RWPE2 (cell line): ENCODE measurements at places on chromosomes 1 and 21.

GRCh38 chr1:2185880-2186855 is 8.4 kb downstream of the FAAP20 start:
- H3K4me3 ChIP-seq, result no peak overlapping the region
- H3K4me1 ChIP-seq, result no peaks in the 10 kb centered on the region
- H3K27me3 ChIP-seq, result no peaks in the 10 kb centered on the region
- H3K36me3 ChIP-seq, result 0 out of 2 replicates have a peak, but pooled peaks cover 9% of the 10 kb centered on the region

DNA sequence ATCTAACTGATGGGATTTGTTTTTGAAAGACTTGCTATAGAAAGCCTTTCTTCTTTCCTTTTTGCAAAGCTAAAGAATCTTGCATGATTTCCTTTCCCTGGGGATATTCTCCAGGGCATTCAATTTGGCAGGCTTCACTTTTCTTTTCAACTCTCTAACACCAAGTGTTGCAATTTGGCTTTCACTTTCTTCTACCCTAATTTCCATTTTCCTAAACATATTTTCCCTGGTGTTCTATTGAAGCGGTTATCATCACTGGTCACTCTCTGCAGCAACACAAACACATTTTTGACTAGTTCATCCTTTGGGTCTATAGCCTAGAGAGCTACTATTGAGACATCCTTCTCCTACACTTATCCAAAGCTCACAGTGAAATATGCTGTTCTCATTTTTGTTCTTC is 424.5 kb downstream of the NEGR1 start:
- peaks cover 5% of the 10 kb centered on the region for H3K27me3 ChIP-seq
- H3K4me3 ChIP-seq, result no peak overlapping the region

- peaks cover 5% of the 10 kb centered on the region for H3K4me1 ChIP-seq
- H3K27me3 ChIP-seq, result no peaks in the 10 kb centered on the region
- no peak for DNase-seq
- no peak overlapping the region for H3K27ac ChIP-seq
- H3K4me3 ChIP-seq, result no peak overlapping the region
- H3K36me3 ChIP-seq, result peaks cover 13% of the 10 kb centered on the region
These were observed 88.9 kb downstream of the PIK3R3 start for GRCh38 chr1:46043458-46044017.

DNA sequence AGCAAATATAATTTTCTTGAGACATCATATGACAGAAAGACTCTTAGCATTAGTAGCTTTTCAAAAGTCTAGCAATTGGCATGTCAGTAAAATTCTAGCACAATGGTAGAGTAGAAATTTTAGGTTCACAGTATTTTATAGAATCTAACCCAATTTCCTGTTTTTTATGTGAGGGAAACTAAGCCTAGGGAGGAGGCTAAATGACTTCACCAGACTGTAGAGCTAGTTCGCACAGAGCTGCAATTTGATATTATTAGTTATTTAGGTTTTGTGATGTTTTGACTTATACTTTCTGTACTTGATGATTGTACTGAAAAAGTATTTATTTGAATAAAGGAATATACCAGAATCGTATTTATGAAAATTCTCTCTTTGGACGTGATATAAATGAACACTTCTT is 68.5 kb downstream of the CACHD1 start:
- no peak overlapping the region for H3K4me3 ChIP-seq
- no peaks in the 10 kb centered on the region for H3K4me1 ChIP-seq
- H3K27me3 ChIP-seq, result no peaks in the 10 kb centered on the region
- H3K36me3 ChIP-seq, result no peaks in the 10 kb centered on the region
- no peak for DNase-seq
- H3K27ac ChIP-seq, result no peak overlapping the region

- no peaks in the 10 kb centered on the region for H3K27me3 ChIP-seq
- H3K4me3 ChIP-seq, result no peak overlapping the region
- no peaks in the 10 kb centered on the region for H3K4me1 ChIP-seq
These were observed 98.3 kb downstream of the COQ8A start for GRCh38 chr1:227038401-227038800.

DNA sequence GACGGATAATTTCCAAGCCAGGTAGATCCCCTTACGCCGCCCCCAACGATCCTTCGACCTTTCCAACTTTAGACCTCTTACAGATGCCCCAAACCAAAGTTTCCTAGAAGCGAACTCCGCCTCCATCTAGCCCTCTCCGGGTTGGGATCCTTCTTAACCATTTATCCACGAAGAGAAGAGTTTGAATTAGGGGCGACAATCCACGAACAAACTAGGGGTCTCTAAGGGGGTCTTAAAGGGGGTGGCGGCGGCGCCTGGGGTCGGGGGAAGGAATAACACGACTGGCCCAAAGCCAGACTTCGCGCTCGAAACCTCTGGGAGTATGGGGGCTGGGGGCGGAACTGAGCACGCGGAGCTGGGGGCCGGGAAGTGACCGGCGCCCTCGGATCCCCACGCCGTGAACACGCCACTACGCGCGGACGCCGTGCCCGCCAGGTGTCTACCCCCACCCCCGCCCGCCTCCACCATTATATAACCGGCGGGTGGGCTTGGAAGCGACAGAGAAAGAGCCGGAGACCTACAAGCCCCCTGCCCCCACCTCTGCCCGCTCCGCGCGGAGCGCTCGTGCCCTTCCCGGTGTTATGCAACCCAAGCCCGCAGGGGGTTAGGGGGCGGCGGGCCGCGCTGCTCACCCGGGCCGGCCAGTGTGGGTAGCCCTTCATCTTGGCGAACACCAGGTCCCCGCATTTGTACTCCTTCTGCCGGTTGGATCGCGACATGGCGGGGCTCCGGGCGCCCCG is 594 bp downstream of the HDGF start:
- peaks cover 33% of the 10 kb centered on the region for H3K4me1 ChIP-seq
- no peaks in the 10 kb centered on the region for H3K27me3 ChIP-seq
- H3K4me3 ChIP-seq, result peak overlapping the region; percentile 67
- H3K27ac ChIP-seq, result peak overlapping the region; percentile 98
- DNase-seq, result no peak

DNA sequence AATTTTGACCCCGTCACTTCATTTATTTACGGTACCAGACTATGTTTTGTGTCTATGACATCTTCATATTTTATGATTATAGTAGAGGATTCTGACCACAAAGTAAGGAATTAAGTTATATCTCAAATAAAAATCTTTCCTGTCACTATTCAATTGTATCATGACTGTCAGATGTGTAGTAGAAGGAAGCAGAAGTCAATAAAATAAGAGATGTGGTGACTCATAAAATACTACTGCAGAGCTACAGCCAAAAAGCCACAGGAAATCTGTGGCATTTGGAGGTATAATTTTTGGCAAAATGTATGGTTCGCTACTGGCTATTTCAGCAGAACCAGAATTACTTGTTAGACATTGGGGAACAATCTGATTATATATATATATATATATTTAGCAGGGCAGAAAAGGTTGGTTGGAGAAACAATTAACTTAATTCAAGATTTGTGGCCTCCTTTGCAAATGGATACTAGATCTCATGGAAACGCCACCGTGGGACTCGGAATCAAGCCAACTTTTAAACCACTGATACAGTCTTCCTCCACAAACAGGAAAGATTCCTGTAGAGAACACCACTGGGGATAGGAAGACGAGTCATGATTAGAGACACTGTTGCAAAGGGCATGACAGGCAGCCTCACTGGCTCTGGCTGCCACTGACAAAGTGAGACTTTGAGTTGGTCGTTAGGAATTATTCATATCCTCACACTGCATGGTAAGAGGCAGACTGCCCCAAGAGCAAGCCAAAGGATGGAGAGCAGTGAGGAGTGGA is 5.1 kb downstream of the FCRL2 start:
- H3K27me3 ChIP-seq, result no peaks in the 10 kb centered on the region
- H3K4me1 ChIP-seq, result no peaks in the 10 kb centered on the region
- DNase-seq, result no peak
- H3K36me3 ChIP-seq, result no peaks in the 10 kb centered on the region
- H3K4me3 ChIP-seq, result no peak overlapping the region
- H3K27ac ChIP-seq, result no peak overlapping the region

GRCh38 chr1:212351588-212352362 is 62.9 kb downstream of the PACC1 start:
- H3K27ac ChIP-seq, result no peak overlapping the region
- H3K4me1 ChIP-seq, result no peaks in the 10 kb centered on the region
- no peak overlapping the region for H3K4me3 ChIP-seq
- no peak for DNase-seq
- 0 out of 2 replicates have a peak, but pooled peaks cover 5% of the 10 kb centered on the region for H3K36me3 ChIP-seq
- no peaks in the 10 kb centered on the region for H3K27me3 ChIP-seq

- no peak for DNase-seq
- H3K4me1 ChIP-seq, result peaks cover 25% of the 10 kb centered on the region
- peaks cover 35% of the 10 kb centered on the region for H3K36me3 ChIP-seq
- H3K27me3 ChIP-seq, result no peaks in the 10 kb centered on the region
- no peak overlapping the region for H3K4me3 ChIP-seq
These were observed 5.5 kb downstream of the AGTRAP start for GRCh38 chr1:11741482-11741881.

DNA sequence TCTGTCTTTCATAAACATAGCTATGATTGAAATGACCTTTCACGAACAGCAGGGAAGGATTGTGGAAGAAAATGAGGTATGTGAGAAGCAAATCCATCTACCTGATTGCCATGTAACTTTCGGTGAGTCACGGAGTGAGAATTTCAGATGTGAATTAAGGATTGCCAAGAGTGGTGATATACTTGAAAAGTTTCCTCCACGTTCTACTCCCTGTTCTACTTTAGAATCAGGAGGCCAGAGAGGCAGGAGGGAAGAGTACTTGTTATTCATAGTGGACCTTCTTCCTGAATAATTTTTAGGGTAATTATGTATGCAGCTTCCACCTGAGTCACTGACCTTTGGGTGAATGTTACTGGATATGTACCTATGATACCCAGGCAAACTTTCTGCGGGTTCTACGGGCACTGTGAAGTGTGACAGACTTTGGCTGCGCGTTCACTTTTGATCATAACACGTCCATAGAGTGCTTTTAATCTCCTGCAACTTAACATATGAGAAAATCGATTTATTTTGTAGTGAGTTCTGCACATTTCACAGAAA is 2.6 kb upstream of the KCNE1 start:
- no peak for DNase-seq

DNA sequence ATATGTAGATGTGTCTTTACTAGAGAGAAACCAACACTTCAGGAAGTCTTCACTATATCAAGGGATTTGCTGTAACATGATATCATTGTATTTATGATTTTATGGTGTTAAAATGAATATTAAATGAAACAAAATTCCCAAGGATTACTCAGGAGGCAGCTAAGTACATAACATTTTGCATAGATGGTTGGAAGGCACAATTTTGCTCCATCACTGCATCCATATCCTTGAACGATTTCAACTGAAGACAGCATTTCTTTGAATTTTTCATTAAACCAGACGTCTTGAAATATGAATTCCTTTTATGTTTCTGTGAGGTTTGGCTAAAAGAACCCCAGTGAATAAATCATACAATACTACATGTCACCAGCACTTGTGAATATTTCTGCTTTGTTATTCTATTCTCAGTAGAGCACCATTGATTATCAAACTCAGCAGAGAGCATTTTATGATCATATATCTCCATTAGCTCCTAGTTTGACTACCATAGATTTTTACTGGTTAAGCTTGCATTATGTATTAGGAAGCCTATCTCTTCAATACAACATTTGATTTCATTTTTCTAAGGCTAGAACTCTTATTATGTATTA is 37.3 kb downstream of the SPATA17 start:
- no peak overlapping the region for H3K27ac ChIP-seq
- no peaks in the 10 kb centered on the region for H3K36me3 ChIP-seq
- DNase-seq, result no peak
- H3K4me1 ChIP-seq, result no peaks in the 10 kb centered on the region
- no peak overlapping the region for H3K4me3 ChIP-seq

GRCh38 chr21:32070126-32070525 is 197.3 kb downstream of the HUNK start:
- H3K27me3 ChIP-seq, result no peaks in the 10 kb centered on the region

DNA sequence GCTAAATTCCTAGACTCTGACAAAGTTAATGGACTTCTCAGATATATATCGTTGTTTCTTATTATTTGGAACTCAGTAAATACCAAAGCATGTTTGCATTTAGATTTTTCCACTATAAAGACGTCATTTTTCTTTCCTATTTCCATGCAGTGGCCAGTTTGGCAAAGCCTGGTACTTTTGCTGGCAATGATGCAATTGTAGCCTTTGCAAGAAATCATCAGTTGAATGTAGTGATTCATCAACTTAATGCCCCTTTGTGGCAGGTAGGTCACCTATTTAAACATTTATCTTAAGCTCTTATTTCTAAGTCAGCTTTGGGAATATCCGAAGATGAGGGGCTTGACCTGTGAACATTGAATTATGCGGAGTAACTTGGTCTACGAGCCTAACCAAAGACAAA is 12.0 kb downstream of the OTUD3 start:
- H3K27ac ChIP-seq, result peak overlapping the region; percentile 3
- no peak overlapping the region for H3K4me3 ChIP-seq
- peaks cover 19% of the 10 kb centered on the region for H3K4me1 ChIP-seq

GRCh38 chr21:46005481-46005881 is 23.9 kb downstream of the COL6A1 start:
- DNase-seq, result peak; percentile 47
- H3K4me1 ChIP-seq, result no peaks in the 10 kb centered on the region
- H3K27me3 ChIP-seq, result no peaks in the 10 kb centered on the region
- H3K4me3 ChIP-seq, result no peak overlapping the region
- H3K36me3 ChIP-seq, result no peaks in the 10 kb centered on the region

- no peak overlapping the region for H3K4me3 ChIP-seq
- H3K4me1 ChIP-seq, result peaks cover 8% of the 10 kb centered on the region
- DNase-seq, result no peak
- no peaks in the 10 kb centered on the region for H3K27me3 ChIP-seq
- H3K27ac ChIP-seq, result peak overlapping the region; percentile 23
These were observed 4.6 kb upstream of the SMCP start for GRCh38 chr1:152873495-152873894.

- no peaks in the 10 kb centered on the region for H3K27me3 ChIP-seq
- no peaks in the 10 kb centered on the region for H3K36me3 ChIP-seq
- H3K4me3 ChIP-seq, result no peak overlapping the region
- no peaks in the 10 kb centered on the region for H3K4me1 ChIP-seq
- no peak for DNase-seq
These were observed 7.8 kb upstream of the GPR61 start for GRCh38 chr1:109531826-109532364.

GRCh38 chr1:175548774-175549173 is 194.6 kb downstream of the TNR start:
- no peak overlapping the region for H3K4me3 ChIP-seq
- no peaks in the 10 kb centered on the region for H3K27me3 ChIP-seq
- DNase-seq, result no peak
- no peaks in the 10 kb centered on the region for H3K36me3 ChIP-seq
- peaks cover 12% of the 10 kb centered on the region for H3K4me1 ChIP-seq

DNA sequence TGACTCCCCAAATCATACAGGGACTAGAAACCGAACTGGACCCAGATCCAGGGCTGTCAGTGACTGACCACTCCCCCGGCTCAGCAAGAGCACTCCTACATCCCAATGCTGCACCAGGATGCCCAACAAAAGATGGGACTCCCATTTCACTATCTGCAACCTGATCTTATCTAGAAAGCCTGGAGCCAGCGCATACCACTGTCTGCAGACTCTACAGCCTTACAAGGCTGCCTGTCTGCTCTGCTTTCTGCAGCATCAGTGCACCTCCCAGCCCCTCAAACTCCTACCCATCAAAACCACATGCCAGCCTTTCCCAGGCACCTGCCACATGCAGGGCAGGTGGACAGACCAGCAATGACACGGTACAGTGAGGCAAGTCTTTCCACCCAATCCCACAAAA is 52.2 kb downstream of the SSBP3 start:
- H3K27ac ChIP-seq, result no peak overlapping the region
- no peak overlapping the region for H3K4me3 ChIP-seq
- DNase-seq, result no peak
- H3K36me3 ChIP-seq, result no peaks in the 10 kb centered on the region
- H3K27me3 ChIP-seq, result no peaks in the 10 kb centered on the region

- peaks cover 27% of the 10 kb centered on the region for H3K27me3 ChIP-seq
- no peak for DNase-seq
- H3K4me3 ChIP-seq, result no peak overlapping the region
- no peaks in the 10 kb centered on the region for H3K4me1 ChIP-seq
- no peaks in the 10 kb centered on the region for H3K36me3 ChIP-seq
These were observed 501.6 kb downstream of the NPHP4 start for GRCh38 chr1:5490635-5491034.
